ENCODE measurements at places on chromosomes 12 and 14.
A peak's percentile ranks its signal among the peaks of the same experiment; 100 is the strongest.

- no peak for DNase-seq
Observed at GRCh38 chr12:77325511-77326236, 260.3 kb upstream of the E2F7 start.

DNA sequence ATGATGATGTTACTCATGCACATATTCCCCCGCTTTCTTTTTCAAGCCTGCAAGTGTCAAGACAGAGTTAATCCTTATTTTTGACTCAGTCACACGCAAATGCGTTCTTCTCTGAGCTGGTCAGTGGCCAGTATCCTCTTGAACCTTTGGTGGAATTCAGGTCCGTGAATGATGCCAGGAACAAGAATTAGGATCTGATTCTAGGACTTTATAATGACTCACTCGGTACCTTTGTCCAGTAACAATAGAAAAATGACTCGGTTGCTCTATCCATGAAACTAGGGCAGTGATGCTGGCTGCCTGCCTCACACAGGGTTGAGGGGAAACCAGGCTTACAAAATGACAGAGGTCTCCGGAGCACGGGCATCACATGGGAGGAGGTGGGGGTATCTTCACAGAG, 185.8 kb upstream of the NUDT4 start:
- DNase-seq: peak; percentile 58

DNA sequence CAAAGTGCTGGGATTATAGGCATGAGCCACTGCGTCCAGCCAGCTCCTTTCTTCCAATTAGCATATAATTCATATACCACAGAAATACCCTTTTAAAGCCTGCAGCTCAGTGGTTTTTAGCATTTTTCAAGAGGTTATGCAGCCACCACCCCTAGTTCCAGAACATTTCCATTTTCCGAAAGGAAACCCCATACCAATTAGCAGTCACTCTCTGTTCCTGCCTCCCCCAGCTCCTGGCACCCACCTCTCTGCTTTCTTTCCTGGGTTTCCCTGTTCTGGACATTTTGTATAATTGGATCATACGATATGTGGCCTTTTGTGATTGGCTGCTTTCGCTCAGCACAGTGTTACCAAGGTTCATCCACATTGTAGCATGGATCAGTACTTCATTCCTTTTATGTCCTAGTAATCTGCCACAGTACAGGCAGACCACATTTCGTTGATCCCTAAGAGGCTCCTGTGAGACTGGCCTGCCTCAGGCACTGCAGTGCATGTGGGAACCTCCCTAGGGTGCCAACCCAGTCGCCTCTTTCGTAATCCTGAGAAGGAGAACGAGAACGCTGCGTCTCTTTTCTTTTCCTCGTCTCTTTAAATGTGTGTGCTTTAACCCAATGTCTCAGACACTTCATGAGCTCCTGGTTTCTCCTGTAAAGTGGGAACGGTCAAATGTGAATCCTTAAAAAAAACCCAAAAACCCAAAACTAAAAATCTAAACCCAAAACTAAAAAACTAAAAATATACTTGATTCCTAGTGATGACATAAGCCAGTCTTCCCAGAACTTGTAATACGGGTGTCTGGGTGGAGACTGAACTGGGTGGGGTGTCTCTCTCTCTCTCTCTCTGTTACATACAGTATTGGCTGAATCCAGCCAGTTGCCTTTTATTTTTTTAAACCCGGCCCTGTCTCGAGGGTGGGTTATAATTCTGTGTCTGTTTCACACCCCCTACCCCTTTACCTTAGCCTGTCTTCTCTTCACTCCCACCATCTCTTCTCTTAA, 14.7 kb downstream of the AACS start:
- no peak for DNase-seq

GRCh38 chr14:95445676-95446075, 70.8 kb downstream of the SYNE3 start:
- DNase-seq: no peak

- DNase-seq: no peak
Observed at GRCh38 chr14:54387328-54387727, 9.5 kb upstream of the CDKN3 start.

- no peak for DNase-seq
Observed at GRCh38 chr12:19054035-19054434, 75.5 kb upstream of the PLEKHA5 start.

- DNase-seq: no peak
Observed at GRCh38 chr14:51277753-51278415, 37.8 kb downstream of the TMX1 start.

- no peak for DNase-seq
Observed at GRCh38 chr12:131035245-131035681, 81.6 kb downstream of the ADGRD1 start.

DNA sequence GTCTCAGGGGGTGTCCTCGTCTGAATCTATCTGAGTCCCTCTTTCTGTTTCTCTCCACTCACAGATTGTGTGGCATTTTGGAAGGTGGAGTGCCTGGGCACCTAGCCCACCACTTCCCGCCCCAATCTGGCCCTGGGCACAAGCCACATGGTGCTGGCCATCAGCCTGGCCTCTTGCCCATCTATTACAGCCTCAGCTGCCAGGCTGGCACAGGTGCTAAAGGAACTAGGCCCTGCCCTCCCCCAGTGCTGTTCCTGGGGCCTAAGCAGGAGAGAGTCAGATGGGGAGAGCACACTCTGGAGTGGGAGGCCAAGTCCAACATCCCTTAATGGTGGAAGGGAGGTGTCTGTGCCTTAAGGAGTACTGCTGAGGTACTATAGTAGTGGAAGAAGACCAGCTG, 8.3 kb upstream of the CALCOCO1 start:
- no peak for DNase-seq

- DNase-seq: no peak
Observed at GRCh38 chr12:95205685-95206084, 11.6 kb downstream of the FGD6 start.

DNA sequence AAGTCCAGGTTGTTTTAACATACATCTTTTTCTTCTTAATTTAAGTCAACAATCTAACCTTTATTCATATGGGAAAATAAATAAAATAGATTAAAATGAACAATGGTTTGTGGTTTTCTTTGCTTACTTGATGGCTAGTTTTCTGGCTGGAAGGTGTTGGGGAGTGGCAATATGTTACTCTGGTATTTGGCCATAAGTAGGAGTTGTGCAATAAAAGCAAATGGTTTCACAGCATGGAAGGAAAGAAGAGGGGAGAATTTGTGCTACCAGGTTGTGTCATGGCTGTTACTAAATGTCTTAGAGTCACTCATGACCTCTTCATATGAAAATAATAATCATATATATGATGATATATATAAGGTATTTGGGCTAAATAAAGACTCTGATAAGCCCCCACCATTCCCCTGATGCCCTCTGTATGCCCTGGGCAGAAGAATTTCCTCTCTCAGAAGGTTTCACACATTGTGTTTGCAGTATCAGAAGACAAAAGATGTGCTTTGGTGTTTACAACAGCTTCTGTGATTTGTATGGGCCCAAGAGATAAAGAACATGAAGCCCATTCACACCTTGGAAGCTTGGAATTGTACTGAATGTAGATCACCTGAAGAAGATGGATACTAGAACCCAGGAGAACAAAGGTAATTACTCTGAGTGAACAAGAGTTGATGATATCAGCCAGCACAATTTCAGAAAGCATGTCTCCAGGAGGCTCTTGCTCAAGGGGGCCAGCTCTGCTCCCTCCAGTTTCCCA, 160.9 kb downstream of the ALG10B start:
- no peak for DNase-seq

DNA sequence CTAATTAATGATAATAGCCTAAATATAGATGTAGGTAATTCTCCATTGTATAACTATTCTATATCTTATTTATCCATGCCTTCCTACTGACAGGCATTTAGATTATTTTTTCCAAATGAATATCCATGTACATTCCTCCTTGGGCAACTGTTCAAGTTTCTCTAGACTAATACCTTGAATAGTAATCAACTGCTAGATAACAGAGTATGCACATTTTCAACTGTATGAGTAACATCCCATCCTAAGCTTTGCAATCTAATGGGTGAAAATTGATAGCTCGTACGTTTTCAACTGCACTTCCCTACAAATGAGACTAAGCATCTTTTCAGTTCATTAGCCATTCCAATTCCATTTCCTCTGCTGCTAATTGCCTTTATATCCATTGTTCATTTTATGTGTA, 37.0 kb downstream of the YAF2 start:
- DNase-seq: no peak

DNA sequence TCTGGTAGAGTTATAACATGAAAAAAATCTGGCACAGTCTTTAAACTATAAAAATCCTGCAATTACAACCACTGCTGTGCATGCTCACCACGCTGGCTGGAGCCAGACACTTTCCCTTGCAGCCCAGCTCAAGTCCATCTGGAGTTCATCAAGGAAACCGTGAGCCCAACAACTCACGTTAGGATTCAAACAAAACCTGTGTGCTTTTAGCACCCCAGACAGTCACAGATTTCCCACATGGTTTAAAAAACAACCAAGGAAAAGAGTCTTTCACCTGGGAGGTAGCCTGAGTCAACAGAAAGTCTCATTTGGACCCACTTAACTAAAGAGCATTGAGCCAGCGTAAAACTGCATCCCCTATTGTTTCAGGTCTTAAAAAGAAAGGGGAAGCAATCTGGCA, 4.7 kb downstream of the LRIG3 start:
- DNase-seq: no peak

DNA sequence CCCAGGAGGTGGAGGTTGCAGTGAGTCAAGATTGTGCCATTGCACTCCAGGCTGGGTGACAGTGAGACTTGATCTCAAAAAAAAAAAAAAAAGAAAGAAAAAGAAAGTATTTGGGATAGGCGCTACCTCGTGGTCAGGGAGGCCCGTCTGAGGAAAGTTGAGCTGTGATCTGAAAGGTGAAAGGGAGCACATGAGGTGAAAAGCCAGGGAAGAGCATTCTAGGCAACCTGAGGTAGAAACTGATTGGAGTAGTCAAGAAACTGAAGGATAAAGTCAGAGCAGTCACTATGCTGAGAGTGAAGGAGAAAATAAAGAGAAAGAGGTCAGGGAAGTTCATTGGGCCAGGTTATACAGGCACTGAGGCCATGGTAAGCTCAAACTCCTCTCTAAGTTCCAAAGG, 7.7 kb downstream of the ANAPC5 start:
- DNase-seq: no peak

DNA sequence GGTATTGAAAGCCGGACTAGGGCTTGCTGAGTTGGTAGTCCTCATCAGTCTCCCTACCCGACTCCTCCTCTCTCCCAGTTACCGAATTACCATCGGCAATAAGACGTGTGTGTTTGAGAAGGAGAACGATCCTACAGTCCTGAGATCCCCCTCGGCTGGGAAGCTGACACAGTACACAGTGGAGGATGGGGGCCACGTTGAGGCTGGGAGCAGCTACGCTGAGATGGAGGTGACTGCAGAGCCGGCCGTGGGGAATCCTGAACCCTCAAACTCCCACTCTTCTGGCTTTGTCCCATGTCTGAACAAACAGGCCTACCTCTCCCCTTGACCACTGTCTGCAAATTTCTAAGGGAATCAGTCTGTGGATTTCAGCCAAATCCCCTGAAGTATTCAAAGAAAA, 82.9 kb downstream of the ACACB start:
- DNase-seq: no peak

- no peak for DNase-seq
Observed at GRCh38 chr12:49680075-49680474, 27.1 kb downstream of the FMNL3 start.

GRCh38 chr12:119088685-119089379, 89.9 kb upstream of the HSPB8 start:
- DNase-seq: no peak

GRCh38 chr14:23469906-23470403, 452 bp downstream of the NGDN start:
- no peak for DNase-seq

GRCh38 chr12:12221560-12221959, 45.3 kb downstream of the LRP6 start:
- DNase-seq: no peak

DNA sequence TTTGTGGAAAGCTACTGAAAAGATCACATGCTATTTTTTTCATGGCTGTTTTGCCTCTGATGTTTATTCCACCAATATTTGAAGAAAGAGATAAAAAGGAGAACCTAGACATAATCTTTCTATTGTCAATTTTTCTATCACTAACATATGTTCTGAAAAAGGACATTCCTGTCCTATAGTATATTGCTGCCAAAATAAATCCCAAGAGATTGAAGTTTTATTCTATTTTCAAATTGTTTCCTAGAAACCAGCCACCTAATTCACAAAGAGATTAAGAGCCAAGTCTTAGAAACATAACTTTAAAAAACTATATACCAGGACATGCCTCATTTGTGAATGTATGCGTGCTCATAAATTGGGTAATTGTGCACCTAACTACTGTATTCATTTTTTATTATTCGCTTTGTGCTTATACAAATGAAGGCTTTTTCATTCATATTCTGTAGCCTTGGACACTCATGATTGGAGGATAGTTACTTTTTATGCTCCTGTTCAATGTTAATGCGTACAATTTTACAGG, 200.7 kb downstream of the FUT8 start:
- DNase-seq: no peak

DNA sequence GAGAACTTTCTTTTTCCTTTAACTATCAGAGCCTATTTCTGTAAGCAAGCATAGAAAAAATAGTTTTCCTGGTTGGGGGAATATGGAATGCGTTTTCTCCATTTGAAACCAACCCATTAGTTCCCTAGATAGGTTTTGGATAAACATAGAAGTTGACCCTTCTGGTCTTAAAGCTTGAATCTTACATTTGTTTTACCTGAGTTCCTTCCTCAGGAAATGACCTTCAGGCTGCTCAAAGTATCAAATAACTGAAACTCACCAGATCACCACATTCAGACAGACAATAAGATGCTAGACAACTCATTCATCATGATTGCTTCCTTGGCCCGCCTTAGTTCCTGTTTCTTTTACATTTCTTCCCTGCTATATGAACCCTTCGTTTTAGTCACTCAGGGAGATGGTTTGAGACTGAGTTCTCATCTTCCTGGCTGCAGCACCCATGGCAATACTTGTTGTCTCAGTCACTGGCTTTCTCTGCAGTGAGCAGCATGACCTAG, 52.2 kb downstream of the LRP6 start:
- no peak for DNase-seq

DNA sequence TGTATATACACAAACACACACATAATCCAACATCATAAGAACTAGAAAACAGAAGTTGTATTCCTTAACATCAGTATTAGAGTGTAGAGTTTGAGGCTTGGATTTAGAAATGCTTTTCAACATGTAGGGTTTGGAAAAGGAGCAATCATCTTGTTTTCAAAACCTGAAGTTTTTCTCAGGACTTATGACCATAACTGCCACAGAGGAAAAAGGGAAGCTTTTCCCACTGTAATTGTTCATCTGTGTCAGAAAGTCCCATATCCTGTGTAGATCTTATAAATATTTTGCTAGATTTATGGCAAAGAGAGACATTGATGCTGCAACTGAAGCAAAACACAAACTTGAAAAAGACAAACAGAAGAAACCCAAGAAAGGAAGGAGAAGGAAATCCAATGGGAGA, 115.7 kb downstream of the GRIP1 start:
- DNase-seq: no peak

- DNase-seq: no peak
Observed at GRCh38 chr12:91951571-91951970, 194.1 kb downstream of the BTG1 start.

DNA sequence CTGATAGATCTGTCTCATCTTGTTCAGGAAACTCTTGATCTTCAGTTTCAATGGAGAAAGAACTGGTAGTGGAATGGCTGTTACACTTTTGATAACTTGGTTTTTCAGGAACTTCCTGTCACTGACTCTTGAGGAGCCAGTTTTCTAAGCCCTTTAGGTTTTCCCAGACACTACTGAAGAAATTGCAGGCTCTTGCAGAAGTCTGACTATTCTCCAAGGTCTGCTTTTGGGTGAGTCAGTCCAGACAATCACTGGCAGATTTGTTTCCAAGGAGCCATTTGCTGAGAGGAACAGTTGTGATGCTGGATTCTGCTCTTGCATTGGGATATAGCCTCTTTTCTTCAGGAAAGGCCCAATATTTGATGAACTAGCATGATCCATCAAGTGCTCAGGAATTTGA, 468.0 kb downstream of the FUT8 start:
- peak; percentile 36 for DNase-seq

All from AG09319 (cell line).